ENCODE measurements at places on chromosomes 4 and X.

DNA sequence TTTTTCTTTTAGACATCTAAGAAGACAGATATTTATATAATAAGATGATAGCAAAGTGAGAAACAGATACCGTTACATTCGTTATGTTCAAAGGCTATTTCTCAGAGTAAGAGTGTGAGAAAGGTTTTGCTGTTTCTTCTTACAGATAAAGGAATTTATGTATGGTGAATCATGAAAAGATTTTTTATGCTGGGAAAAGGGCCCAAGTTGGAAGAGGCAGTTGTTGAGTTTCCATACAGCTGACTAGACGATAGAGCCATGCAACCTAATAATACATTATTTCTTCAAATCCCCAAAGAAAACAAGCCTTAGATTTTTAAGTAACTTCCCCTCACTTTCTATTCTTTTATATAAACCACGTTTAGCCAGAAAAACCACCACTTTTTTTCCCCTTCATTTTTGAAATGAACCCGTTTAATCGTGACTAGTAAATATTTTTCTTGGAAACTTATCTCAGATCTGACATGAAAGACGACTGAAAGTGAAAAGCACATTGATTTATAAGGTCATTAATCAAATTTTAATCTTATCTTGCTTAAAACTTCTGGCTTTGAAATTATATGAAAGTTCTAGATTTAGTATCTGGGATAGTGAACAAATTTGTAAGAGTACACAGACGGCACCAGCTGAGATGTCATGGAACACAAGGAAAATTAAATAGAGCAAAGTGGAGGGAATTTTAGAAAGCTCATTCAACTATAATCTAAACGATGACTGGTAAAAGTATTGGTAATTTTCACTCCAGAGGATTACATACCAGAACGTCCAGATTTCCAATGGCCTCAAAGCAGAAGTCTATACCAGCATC lies 10.9 kb downstream of the ADH6 start:
- DNase-seq = no peak

DNA sequence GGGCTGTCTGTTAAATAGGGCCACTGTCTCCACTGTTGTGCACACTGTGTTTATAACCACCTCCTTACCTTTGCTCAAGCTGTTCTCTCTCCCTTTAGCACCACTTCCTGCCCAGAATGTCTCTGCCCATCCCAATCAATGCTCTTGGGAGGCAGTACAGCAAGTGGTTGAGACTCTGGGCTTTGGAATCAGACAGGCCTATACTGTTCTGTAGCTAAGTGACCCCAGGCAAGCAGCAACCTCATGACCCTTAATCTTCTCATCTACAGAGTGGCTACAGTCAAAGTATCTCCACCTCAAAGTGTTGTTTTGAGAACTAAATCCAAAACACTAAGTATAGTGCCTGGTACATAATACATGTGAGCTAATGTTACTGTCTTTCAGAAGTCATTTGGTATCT lies 3.8 kb upstream of the TXK start:
- no peak for DNase-seq

DNA sequence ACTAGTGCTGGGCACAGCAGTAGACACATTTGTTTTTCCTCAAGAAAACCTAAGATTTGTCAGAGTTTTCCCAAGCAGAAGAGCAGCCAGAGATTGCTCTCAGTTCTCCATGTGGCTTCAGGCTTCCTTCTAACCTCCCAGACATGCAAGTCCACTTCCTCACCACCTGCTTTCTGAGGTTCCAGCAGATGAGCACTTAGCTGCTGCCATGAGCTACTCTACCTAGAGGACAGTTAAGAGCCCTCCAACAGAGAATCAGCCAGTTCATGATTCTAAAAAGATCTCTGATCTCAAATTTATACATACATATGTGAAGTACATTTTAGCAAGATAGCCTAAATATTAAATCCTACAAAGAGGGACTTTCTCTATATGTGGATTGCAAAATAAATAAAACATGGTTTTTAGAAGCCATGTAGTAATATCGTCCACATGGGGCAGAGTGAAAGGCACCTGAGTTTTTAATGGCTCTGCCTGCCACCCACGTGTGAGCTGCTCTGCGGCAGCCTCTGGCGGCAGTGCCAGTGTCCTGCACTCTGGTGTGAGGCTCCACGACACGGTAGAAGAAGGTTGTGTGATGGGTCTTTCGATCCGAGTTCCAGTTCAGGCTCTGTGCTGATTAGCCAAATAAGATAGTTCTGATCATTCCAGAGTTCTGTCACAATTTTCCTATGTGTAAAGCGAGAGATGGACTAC lies 10.3 kb downstream of the CYP4V2 start:
- DNase-seq = peak; percentile 50

- DNase-seq = no peak
Observed at GRCh38 chr4:116064331-116064730, 950.9 kb upstream of the NDST4 start.

GRCh38 chr4:4267981-4268380 lies 20.0 kb upstream of the TMEM128 start:
- no peak for DNase-seq

DNA sequence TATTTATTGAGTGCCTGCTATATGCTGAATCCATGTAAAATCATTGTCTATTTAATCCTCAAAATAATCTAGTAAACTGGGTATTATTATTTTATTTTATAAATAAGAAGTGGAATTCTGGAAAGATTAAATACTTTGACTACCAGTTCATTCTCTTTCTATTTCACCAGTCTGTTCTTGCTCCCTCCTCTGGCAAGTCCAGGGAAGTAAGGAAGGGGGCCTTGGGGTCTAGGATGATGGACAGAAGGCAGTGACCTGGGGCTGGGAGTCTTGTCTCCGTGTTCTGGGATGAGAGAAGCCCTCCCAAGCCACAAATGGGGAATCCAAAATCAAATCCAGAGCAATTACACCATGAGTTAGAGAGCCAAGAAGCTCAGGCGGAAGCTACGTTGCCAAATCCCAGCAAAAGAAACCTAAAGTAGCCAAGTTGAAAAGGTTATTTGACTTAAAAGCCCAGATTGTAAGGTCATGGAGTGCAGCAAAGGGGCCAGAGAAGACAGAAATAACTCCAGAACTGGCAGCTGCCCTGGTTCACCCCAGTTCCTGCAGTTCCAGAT lies 28.3 kb upstream of the PARM1 start:
- no peak for DNase-seq

- DNase-seq = no peak
Observed at GRCh38 chrX:115491766-115492165, 69.2 kb upstream of the PLS3 start.

DNA sequence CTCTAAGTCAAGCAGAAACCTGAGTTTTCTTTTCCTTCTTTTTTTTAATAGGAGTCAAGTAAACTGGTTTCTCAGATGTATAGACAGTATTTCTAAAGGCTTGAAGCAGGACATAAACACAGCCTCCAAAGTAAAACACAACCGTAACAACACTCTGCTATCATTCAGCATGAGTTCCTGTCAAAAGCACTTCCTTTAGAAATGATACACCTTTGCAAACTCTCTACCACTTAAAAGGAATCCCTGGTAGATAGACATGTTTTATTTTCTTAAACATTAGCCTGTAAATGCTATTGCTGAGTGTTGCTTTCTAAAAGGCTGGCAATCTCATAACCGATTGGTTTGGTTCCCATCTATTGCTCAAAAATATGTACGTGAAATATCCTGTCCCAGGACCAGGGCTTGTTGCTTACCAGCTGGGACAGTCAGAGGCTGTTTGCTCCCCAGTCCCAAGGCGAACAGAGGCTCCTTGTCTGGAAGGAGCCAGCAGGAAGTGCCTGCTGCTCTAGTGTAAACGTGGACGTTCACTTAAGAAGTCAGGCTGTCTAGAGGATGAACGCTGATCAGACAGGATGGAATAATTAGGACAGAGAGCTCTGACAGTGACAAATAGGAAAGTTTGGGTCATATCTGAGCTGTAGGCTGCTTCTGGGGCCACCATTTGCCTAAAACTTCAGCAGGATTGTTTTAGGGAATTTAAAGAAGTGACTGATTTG lies 173.9 kb upstream of the KLF3 start:
- peak; percentile 10 for DNase-seq

Measured in stimulated activated CD4-positive, alpha-beta T cell treated with anti-CD3 and anti-CD28 coated beads, Interleukin-12 subunit alpha, Interleukin-12 subunit beta, amount 100 ng/mL, for 24 hours (primary cell).